ENCODE measurements at places on chromosomes 1 and 21.

- DNase-seq = no peak
Observed at GRCh38 chr1:97314685-97315084, 593.1 kb downstream of the PTBP2 start.

GRCh38 chr1:101435831-101436511, 199.2 kb downstream of the S1PR1 start:
- DNase-seq = no peak

GRCh38 chr1:2086446-2087078, 36.4 kb downstream of the PRKCZ start:
- no peak for DNase-seq

DNA sequence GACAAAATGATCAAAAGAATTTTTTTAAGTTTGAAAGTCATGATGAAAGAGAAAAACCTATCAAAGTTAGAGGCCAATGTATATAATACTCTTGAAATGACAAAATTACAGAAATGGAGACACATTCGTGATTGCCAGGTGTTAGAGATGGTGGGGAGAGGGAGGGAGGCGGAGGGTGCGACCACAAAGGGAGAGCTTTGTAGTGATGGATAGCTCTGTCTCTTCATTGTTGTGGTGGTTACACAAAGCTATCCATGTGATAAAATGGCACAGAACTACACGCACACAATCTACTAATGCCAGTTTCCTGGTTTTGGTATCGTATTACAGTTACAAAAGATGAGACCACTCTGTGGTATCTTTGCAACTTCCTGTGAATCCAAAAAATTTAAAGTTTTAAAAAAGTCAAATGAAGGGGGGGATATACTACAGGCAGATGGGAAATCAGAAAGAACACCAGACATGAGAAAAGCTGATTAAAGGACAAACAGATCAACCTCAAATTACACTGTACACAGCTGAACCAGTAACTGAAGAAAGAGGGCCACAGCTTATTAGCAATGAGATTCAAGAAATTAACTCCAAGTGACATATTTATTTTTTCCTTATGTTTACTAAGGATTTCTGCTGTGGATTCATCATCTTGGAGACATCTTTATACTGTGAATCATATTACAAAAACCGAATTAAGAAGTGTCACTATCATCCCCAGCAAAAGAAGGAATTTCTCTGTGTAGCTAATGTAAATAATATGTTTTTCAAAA, 199.1 kb downstream of the SLC45A1 start:
- no peak for DNase-seq

- no peak for DNase-seq
Observed at GRCh38 chr1:40257313-40257687, 736 bp upstream of the ZMPSTE24 start.

DNA sequence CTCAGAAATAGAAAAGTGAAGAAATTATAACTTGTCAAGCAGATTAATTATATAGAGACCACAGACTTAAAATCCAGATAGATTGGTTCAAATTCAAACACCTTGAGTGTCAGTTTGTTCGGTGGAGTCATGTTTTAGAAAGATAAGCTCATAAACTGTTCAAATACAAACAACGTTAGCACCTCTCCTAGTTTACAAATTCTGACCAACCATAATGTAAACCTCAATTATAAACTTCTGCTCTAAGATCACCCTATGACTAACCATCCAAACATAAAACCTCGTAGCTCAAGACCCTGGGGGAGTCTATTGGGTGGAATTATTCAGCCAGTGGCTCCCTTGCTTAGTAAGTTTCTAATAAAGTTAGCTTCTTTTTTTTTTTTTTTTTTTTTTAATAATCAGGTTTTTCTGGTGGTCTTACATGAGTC, 12.4 kb downstream of the CBR1 start:
- no peak for DNase-seq

- no peak for DNase-seq
Observed at GRCh38 chr1:72034827-72035226, 247.5 kb downstream of the NEGR1 start.

- DNase-seq = no peak
Observed at GRCh38 chr1:19062258-19063029, 106.0 kb upstream of the IFFO2 start.

GRCh38 chr1:10106756-10107475, 74.2 kb downstream of the UBE4B start:
- no peak for DNase-seq

DNA sequence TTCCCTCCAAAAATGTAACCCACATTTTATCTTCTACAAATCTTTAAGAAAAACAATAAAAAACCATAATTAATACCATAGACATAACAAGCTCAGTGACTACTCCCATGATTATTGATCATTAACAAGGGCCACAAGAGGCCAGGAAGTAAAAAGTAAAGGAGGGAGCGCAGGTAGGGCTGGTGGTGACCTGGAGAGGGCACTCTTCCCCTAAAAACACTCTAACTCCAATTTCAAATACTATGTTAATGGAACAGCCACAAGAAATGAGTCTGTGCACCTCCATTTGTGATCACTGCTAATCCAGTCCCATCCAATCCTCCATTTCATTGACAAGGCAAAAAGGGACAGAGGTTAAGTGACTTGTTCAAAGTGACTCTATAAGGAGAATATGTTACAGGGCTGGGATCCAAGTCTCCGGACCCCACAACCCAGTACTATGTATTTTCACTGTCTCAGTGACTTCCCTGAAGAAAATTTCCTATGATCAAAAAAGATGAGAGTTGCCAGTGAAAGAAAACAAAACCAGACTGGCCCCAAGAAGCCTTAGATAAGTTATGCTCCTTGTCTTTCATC, 41.2 kb upstream of the CFAP298 start:
- DNase-seq = no peak

DNA sequence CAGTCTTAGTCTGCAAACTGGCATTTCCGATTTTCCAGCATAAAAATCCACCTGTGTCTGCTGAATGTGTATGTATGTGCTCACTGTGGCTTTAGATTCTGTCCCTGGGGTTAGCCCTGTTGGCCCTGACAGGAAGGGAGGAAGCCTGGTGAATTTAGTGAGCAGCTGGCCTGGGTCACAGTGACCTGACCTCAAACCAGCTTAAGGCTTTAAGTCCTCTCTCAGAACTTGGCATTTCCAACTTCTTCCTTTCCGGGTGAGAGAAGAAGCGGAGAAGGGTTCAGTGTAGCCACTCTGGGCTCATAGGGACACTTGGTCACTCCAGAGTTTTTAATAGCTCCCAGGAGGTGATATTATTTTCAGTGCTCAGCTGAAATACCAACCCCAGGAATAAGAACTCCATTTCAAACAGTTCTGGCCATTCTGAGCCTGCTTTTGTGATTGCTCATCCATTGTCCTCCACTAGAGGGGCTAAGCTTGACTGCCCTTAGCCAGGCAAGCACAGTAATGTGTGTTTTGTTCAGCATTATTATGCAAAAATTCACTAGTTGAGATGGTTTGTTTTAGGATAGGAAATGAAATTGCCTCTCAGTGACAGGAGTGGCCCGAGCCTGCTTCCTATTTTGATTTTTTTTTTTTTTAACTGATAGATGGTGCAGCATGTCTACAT, 2.5 kb upstream of the OLFML3 start:
- DNase-seq = no peak

Data from T-helper 22 cell (primary cell).